ENCODE measurements at places on chromosomes 12 and 14. TPM values are rescaled to one million over a fixed set of nuclear protein-coding genes. Genes with fewer than 3 reads are reported as not detected.

DNA sequence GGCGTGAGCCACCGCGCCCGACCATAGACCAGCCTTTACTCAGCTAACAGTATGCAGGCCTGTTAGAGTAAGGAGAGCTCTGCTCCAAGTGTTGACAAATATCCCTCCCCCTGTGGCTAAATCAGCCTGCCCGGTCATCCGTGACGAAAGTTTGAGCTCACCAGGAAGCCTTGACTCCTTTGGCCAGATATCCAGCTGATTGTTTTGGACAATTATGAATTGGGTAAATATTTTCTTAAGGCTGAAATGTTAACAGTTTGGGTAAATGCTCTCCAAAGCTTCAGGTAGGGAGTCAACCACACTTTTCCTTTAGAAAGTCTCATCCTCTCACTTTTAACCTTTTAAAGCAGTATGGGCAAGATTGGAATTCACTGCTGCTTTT lies 157.9 kb downstream of the PAWR start:
- H3K27me3 ChIP-seq, result no peaks in the 10 kb centered on the region
- H3K27ac ChIP-seq, result no peak overlapping the region
- H3K4me3 ChIP-seq, result no peak overlapping the region
- H3K4me1 ChIP-seq, result no peaks in the 10 kb centered on the region
- no peak for DNase-seq

DNA sequence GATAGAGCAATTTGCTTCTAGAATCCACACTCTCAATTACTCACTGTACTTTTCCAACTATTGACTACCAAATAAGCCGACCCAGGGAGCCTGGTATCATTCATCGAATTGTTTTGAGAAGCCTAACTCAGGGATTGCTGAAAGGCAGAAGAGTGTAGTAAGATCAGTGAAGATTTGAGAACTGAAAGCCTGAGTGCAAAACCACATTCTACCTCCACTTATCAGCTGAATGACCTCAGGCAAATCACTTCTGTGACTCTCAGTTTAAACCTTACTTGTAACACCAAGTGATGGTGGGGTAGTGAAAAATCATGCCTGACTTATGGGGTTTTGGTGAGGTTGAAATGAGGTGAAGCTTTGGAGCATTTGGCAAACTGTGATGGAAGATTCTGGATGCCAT lies 126.1 kb upstream of the MAX start:
- peak overlapping the region; percentile 4 for H3K27ac ChIP-seq
- peaks cover 62% of the 10 kb centered on the region for H3K4me1 ChIP-seq
- H3K36me3 ChIP-seq, result no peaks in the 10 kb centered on the region
- DNase-seq, result no peak
- no peak overlapping the region for H3K4me3 ChIP-seq

GRCh38 chr12:113010701-113011100 lies 32.4 kb downstream of the OAS2 start:
- no peaks in the 10 kb centered on the region for H3K4me1 ChIP-seq
- no peak overlapping the region for H3K27ac ChIP-seq
- DNase-seq, result no peak
- no peak overlapping the region for H3K4me3 ChIP-seq
- H3K36me3 ChIP-seq, result peaks cover 65% of the 10 kb centered on the region
- H3K27me3 ChIP-seq, result no peaks in the 10 kb centered on the region

A2ML1 gene
- total RNA-seq, result not detected

AMIGO2 gene
- 10.2 TPM for total RNA-seq

SERPINA12 gene
- not detected for total RNA-seq

Data from activated CD8-positive, alpha-beta T cell treated with anti-CD3 and anti-CD28 coated beads, Interleukin-2, amount 10 ng/mL, durations not matched to agents 7 days and 5 days (primary cell).